ENCODE measurements at places on chromosomes 11 and 22. TPM values are rescaled to one million over a fixed set of nuclear protein-coding genes. Genes with fewer than 3 reads are reported as not detected.

The WBP2NL gene
- total RNA-seq: 0.19 TPM

DNA sequence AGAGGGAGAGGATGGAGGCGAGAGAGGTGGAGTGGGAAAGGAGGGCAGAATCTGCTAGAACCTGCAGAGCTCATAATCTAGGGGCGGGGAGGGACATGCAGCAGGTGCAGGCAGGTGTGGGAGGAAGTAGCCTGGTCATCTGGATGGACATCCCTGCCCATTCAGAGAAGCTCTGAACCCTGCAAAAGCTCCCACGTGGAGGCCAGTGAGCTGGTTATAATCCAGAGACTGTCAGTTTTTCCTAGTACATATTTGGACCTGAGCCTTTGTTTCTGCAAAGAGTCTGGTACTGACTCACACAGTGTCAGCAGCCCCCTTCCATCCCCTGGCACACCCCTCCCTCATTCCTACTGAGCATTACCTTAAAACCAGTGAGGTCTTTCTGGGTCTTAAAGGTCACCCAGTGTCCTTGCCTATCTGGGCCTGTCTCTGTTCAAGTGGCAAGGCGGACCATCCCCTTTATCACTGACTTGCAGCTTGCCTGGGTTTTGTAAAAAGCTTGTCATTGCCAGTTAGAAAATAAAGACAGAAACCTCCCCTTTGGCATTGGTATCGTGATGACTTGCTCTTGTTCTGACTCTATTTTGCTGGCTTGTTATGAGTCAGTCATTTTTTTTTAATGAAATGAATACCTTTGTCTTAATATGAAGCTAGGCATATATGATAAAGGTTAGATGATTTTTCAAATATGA, 26.1 kb downstream of the PTPRJ start:
- DNase-seq: no peak
- H3K4me3 ChIP-seq: no peak overlapping the region
- H3K27me3 ChIP-seq: no peaks in the 10 kb centered on the region
- H3K36me3 ChIP-seq: peaks cover 6% of the 10 kb centered on the region
- peak overlapping the region; percentile 95 for H3K27ac ChIP-seq
- peaks cover 93% of the 10 kb centered on the region for H3K4me1 ChIP-seq

GRCh38 chr11:132719684-132720083, 812.6 kb downstream of the OPCML start:
- no peak overlapping the region for H3K4me3 ChIP-seq
- no peaks in the 10 kb centered on the region for H3K4me1 ChIP-seq
- no peak overlapping the region for H3K27ac ChIP-seq

DNA sequence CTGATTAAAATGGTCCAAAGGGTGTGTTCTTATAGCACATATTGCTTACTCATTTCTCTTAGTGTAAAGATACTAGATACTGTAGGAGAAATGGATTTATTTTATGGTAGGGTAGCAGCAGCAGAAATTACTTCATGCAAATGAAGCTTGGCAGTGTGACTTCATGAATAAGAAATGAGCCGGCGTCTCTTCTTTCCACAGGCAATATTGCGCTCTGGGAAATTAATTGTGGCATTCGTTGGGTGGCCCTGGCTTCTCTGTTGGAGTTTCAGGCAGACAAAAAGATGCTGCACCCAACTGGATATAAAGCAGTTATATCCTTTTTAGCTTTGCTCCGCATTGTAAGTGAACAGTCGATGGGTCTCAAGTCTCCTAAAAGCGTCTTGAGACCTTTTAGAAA, 211.0 kb upstream of the NAV2 start:
- H3K4me1 ChIP-seq: no peaks in the 10 kb centered on the region
- H3K27ac ChIP-seq: no peak overlapping the region
- H3K36me3 ChIP-seq: no peaks in the 10 kb centered on the region
- no peak overlapping the region for H3K4me3 ChIP-seq
- no peaks in the 10 kb centered on the region for H3K27me3 ChIP-seq
- no peak for DNase-seq

- DNase-seq: no peak
- peaks cover 5% of the 10 kb centered on the region for H3K4me1 ChIP-seq
- no peak overlapping the region for H3K27ac ChIP-seq
- H3K36me3 ChIP-seq: no peaks in the 10 kb centered on the region
These were observed 1.0 kb upstream of the OR6X1 start for GRCh38 chr11:123755344-123755743.

DNA sequence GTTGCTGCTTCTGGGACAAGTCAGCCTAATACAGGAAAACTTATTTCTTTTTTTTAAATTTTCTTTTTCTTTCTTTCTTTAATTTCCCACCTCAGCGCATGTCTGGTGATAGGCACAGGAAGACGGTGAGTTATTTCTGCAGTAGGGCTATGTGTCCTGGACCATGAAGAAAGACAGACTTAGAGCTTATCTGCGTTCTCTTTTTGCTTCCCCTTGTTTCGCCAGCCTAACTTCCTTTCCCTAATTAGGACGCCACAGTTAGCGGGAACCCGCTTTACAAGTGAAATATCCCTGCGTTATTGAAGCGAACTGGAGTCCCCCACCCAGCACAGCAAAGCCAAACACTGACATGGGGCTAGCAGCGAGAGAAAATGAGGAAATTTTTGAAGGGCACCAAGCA, 8.6 kb downstream of the OR6M1 start:
- H3K4me3 ChIP-seq: no peak overlapping the region
- no peak for DNase-seq
- no peak overlapping the region for H3K27ac ChIP-seq
- H3K36me3 ChIP-seq: no peaks in the 10 kb centered on the region
- no peaks in the 10 kb centered on the region for H3K4me1 ChIP-seq
- H3K27me3 ChIP-seq: no peaks in the 10 kb centered on the region
